Activated CD4-positive, alpha-beta T cell treated with anti-CD3 and anti-CD28 coated beads, Interleukin-2, amount 50 U/mL, for 24 hours (primary cell): ENCODE measurements at places on chromosomes 6 and 20.

DNA sequence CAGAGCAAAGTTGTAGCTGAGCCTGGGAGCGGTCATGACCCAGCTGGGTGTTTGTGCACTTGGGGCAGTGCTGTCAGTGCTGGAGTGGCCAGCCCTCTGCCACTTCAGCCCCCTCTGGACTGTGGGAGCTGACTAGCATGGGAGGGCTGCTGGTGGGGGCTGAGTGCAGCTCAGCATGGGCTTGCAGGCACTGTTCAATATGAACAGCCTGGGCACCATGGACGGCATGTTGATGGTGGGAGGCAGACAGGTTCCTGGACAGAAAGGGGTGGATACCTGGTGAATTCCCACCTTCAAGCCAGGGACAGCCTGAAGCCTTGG, 50.5 kb downstream of the GGTLC1 start:
- DNase-seq: no peak

DNA sequence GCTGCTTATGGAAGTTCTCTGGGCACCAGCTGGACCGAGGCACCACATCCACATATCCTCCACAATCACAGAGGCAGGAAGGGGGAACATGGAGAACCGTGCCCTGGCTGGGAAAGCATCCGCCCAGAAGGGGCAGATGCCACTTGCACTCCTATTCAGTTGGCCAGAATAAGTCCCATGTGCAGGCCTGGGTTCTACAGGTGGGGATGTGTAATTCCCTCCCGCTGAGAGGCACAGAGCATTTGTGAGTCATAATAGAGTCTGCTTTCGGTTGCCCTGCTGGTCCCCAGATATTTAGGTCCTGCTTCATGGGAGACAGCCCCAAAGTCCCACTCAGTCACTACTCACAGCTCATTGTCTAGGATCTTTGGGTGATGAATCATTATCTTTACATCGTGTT, 104.0 kb downstream of the PHACTR3 start:
- DNase-seq: no peak

GRCh38 chr6:32833664-32834063, 4.9 kb downstream of the TAP2 start:
- DNase-seq: no peak

DNA sequence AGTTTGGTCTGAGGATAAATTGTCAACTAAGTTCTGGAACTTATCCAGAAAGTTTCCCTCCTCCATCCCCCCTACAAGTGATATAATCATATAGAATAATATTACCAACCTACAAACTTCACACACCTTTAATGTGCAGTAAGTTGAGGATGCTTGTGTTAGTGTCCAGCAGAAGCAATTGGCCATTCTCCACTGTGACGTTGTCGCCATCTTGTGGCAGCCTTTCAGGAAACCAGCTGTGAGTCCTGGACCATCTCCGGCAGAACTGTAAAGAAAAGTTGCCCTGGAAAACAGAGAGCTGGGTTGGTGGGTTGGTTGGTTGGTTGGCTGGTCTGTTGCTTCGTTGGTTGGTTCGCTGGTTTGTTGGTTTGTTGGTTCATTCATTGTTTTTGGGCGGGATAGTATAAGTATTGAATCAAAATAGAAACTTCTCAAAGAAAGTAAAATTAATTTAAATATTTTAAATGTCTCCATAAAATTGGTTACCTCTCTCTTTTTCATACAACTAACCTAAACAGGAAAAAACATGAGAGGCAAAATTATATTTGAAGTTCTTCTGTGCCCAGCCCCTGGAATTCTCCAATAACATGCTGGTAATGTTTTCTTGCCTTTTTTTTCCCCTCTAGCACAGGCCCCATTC, 127.5 kb downstream of the PKHD1 start:
- peak; percentile 3 for DNase-seq

DNA sequence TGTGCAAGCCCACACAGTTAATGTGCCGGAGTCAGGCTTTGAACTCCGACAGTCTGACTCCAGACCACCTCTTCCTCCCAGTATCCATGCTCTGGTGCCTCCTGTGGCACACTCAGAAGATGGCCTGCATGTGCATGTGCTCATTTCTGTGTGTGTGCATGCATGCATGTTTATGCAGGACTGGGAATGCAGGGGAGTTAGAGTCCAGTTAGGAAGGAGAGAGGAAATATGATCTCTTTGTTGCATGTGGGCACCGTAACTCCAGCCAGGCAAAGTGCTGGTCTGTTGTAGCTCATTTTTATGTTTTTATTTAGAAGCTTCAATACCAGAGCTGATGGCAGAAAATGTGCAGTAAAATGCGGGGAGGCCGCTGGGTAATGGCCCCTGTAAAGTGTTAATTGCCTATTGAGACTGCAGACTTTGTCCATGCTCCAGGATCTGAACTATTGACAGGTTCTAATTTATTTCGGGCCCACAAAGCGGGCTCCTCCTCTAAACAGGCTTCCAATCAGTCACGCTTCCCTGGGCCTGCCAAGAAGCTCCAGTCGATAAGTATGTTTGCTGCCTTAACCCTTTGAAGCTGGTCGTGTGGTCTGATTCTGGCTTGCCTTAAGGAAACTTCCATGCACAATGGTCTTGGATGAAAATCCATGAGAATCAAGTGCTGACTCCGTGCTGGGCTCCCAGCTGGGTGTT, 248.3 kb downstream of the DHX35 start:
- DNase-seq: no peak

- DNase-seq: no peak
These were observed 295.7 kb downstream of the CDC5L start for GRCh38 chr6:44682987-44683779.

DNA sequence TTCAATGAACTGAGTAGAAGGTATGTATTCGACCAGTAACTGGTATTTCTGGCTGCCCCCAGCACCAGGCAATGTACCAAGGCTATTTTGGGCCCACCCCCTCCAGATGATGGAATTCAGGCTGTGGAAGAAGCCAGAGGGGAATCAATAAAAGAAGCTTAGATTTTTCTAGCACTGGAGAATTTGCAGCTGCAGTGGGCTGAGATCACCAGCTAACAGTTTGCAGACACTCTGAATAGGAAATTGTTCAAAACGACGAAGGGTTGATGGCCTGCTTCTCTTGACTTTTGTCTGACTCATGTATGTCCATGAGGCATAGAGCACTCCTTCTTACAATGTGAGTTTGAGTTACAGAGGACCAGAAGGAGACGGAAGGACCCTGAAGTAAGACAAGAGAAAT, 32.4 kb upstream of the FBXO9 start:
- DNase-seq: no peak

GRCh38 chr20:60630609-60631008, 621.5 kb upstream of the CDH4 start:
- DNase-seq: no peak

DNA sequence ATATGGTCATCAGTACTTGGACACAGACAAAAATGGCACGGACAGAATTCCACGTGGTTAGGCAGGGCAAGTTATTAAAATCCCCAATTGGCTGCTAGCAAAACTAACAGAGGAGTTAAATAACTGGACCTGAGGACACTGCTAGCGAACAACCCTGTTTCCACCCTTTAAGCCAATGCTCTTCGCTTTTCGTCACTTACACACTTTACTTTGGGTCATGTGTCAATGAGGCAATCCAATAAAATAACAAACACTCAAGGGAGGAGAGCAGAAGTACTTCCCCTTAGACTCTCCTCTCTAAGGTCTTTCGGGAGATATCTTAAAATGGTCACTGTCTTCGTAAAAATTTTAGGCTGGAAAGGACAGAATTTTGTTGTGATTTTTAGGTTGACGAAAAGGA, 68.6 kb downstream of the LCA5 start:
- no peak for DNase-seq

GRCh38 chr6:11714116-11714797, 64.3 kb downstream of the ADTRP start:
- DNase-seq: no peak

DNA sequence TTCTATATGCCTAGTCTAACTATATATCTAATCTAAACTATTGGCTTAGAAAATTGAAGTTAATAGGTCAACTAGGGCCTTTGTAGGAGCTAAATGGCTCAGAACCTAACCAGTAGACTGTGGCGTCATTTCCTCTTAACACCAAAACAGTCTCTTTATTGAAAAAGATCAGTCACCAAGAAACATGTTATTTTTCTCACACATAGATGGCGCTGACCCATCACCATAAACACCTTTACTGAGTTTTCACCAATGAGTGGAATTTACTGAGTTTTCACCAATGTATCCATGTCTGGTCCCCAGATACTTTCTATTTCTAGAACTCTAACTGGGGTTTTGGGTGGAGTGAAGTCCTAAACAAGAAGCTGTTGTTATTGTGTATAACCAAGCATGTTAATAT, 636.0 kb downstream of the BCKDHB start:
- no peak for DNase-seq

GRCh38 chr6:152642578-152643375, 5.6 kb upstream of the SYNE1 start:
- DNase-seq: no peak

DNA sequence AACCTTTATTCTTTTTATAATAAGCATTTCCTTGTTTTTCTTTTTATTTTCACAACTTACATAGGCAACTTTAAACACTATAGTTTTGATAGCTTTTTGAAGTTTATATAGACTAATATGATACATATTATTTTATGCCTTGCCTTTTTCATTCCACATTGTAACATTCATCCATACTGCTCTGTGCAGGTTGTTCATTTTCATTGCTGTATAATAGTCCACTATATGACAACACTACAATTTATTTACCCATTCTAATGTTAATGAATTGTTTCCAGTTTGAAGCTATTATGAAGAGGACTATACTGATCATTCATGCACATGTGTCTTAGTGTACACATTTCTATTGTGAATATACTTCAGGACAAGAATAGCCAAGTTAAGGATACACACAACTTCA, 49.1 kb downstream of the WASF1 start:
- DNase-seq: no peak

DNA sequence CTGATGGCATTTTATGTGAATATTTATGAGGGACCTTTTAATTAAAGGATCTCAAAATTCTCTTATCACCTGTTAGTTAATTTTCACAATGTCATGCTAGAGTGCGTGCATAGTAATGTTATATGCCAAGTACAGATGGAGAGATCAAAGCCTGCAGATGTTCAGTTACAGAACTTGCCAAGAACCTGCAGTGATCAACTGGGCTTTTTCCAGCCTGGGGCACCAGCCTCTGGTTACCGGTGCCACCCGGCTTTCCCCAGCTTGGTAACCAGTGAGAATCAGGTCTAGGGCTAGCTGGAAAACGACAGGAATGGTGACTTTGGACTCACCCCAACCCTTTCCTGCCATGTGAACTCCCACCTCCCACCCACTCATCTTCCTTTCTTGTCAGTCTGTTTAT, 91.8 kb downstream of the CAP2 start:
- no peak for DNase-seq

DNA sequence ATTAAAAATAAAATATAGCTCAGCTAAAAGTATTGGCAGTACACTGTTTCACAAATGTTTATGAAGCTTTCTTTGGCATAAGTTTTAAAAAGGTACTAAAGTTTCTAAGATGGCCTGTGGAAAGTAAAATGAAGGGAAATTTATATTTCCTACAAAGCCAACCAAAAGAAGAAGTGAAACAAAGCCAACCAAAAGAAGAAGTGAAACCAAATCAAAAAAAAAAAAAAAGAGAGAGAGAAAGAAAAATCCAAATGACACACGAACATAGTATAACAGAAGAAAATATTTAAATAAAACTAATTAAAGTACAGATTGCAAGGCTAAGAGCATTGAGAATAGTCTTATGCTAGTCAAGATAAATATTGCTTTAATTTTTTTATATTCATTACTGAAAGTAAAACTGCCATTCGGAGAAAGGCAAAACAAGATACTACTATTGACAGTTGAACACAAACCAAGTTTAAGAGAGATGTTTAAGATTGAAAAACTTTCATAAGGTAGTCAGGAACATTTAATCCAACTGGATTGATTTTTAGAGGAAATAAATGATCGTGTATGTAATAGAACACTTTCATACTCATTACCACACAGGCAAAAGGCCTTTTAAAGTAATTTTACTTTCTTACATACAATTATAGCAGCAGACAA, 12.8 kb upstream of the KHDRBS2 start:
- no peak for DNase-seq

DNA sequence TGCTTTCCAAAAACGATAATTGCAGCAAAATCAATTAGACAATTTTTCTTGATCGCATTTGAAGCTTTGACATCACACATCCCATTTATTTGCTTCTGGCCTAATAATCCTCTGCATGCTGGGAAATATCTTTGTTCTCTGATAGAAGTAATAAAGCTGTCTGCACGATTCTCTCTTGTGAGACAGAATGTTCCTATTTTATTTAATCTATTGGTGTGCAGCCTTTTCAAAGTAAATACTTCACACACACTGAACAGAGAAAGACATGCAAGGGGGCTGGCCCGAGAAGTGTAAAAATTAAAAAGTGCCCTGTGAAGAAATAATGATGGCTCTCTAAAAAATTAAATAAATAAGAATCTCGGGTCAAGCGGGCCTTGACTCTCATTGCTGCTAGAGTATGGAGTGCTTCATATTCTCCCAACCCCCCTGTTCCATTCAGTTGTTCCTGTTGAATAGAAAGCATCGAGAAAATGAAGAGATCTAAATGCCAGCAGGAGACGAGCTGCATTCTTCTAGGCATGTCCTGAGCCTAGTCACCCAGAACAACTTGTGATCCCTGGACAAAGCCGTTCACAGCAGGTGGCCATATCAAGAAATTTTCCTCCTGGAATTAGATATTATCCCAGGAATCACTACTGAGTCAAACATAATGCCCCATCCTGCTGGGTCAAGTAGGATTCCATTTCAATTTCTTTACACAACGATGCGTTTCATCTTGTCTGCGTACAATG, 625.9 kb upstream of the EPHA7 start:
- no peak for DNase-seq

GRCh38 chr20:37335642-37336368, 10.1 kb upstream of the SRC start:
- no peak for DNase-seq

- no peak for DNase-seq
These were observed 127.8 kb downstream of the HFE start for GRCh38 chr6:26214803-26215584.

- DNase-seq: no peak
These were observed 590.0 kb upstream of the NOX3 start for GRCh38 chr6:156045401-156046267.

GRCh38 chr6:145608850-145609249, 126.5 kb downstream of the EPM2A start:
- no peak for DNase-seq

DNA sequence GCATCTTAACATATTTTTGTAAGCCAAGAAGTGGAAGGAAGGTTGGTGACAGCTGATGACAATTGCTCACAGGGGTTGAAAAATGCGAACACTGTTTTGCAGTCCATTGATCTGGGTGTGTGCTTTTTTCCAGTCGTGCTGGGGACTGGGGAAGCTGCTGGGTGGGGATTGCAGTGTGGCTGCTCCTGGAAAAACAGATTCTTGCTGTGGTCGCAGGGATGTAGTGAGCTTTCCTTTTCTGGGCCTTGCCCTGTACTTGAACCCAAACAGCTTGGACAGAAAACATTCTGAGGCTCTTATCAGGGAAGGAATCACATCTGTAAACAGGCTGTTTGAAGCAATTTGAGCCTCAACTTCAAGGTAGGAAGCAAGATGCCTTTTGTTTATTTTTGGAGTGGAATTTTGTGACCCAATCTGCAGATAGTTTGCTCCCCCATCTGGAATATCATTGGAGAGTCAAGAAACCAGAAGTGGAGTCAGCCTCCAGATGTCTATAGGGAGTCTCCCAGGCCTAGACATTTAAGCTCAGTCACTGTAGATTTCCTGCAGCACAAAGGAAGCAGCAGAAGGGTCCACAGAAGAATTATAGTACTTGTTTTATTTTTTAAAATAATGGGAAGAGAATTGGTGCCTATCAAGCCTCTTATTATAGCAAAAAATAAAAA, 279.2 kb upstream of the FERMT1 start:
- DNase-seq: no peak

- DNase-seq: peak; percentile 93
These were observed at the start of gene IER3 for GRCh38 chr6:30744054-30744805. Gene IER3 (minus strand): TSS chr6:30744547. CDS start chr6:30744518, 29 bp downstream.
